ENCODE measurements at places on chromosomes 7 and 10.

DNA sequence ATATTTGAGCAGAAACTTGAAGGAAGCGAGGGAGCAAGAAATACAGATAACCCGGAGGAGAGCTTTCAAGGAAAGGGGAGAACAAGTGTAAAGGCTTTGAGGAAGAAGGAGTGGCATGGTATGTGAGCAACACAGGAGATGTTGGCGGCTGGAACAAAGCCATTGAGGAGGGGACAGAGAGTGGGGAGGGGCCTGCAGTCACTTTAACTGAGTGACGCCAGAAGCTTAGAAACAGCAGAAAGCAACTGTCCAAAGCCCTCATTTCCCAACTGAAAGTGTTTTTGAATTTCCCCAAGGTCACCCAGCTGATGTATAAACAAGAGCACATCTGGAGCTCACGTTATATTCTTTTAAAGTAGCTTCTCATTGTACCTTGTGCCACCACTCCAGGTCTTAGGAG is 19.1 kb downstream of the AUTS2 start:
- DNase-seq, result no peak

GRCh38 chr10:58393317-58393716 is 8.1 kb downstream of the TFAM start:
- DNase-seq, result no peak

GRCh38 chr10:58467931-58468635 is 44.6 kb upstream of the BICC1 start:
- DNase-seq, result no peak

- peak; percentile 92 for DNase-seq
These were observed 13.8 kb downstream of the CYTH3 start for GRCh38 chr7:6258440-6259182.

- peak; percentile 87 for DNase-seq
These were observed 123.7 kb downstream of the TACC2 start for GRCh38 chr10:122112625-122113160.

DNA sequence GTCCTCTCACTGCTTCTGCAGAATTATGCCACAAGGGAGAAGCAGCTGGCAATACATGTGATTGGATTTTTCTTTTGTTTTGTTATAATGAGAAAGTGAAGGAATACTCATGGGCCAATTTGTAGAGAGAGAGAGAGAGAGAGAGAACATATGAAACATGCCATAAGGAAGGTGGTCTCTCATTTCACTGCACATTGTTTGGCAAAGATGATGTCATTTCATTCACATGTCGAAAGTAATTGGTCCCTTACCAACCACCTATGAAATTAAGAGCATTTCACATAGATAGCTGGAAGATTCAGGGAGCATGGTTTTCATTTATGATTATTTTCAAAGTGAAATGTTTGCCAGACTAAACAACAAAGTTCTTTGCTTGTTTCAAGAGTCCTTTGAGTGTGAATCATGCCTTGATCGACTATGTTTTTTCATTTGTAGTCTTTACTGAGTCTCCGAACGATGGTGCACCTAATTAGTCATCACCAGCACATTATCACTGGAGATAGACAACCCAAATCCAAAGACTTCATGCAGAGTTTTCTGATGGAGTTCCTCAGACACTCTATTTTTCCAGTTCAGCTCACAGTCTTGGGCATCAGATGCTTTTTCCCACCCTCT is 130.1 kb upstream of the ZEB1 start:
- no peak for DNase-seq

- DNase-seq, result no peak
These were observed 110.6 kb upstream of the COL1A2 start for GRCh38 chr7:94284104-94284503.

GRCh38 chr7:54996391-54996790 is 22.4 kb upstream of the EGFR start:
- no peak for DNase-seq

GRCh38 chr7:155830961-155831806 is 18.9 kb upstream of the SHH start:
- DNase-seq, result no peak

GRCh38 chr10:106714734-106715555 is 449.6 kb downstream of the SORCS1 start:
- no peak for DNase-seq

DNA sequence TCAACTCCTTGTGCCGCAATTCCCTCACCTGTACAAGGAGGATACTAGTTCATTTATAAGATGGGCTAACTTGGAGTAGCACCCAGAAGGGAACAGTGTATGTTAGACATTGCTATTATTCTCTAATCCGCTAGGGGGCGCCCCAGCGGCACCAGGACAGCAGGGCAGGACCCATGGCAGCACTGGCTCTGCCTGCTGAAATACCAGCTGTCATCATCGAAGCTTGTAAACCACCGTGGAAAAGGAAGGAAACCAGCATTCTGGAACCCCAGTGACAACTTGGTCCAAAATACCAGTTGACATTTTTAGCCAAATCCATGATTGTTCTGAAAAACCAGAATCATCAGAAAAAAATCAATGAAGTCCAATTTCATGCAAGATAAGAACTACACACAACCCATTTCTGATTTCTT is 134.4 kb downstream of the ITGA8 start:
- DNase-seq, result peak; percentile 52

Data from fibroblast of the conjunctiva (primary cell).